Mesothelial cell of epicardium (in vitro differentiated cells): ENCODE measurements at places on chromosomes 3 and 15.

- DNase-seq: no peak
Observed at GRCh38 chr3:44339181-44340057, 853 bp downstream of the TCAIM start.

DNA sequence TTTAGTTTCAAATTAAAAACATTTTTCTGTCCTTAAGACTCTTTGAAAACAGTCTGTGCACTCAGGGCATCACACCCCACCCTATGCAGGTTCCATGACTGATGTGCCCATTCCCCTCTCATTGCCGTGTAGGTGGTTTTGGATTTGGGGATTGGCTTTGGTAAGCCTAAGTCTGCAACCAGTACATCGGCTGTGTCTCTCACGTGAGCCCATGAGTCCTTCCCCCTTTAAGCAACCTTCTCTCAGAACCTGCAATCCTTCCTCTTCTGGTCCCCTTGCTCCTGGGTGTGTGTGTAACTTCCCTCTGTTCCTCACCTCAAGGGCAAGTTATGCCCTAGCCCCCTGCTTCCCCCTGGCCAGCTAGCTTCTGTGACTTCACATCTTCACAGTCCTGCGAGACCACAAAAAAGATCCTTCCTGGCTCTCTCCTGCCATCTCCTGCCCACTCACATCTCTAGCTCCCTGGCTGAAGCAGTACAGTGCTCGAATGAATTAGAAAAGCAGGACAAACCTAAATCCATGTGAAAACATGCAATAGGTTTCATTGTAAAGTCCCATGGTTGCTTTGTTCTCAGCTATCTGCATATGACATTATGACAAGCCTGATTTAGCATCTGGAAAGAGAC is 126.7 kb downstream of the UACA start:
- DNase-seq: no peak

DNA sequence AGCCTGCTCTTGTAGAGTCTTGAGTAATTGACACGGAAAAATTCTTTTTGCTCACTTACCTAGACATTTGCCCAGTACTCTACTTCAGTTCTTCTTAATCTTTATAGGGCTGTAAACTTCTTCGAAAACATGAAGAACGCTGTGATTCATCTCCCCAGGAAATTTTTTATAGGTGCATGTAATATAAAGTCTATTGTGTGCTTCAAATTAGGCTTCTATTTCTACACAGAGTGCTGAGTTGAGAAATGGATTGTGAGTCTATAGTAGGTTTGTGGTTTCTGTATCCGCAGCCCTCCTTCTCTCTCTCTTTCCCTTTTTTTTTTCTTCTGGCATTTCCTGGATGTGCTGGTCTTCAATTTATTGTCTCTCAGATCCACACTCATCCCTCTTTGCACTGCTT is 183.3 kb upstream of the DCBLD2 start:
- DNase-seq: no peak

DNA sequence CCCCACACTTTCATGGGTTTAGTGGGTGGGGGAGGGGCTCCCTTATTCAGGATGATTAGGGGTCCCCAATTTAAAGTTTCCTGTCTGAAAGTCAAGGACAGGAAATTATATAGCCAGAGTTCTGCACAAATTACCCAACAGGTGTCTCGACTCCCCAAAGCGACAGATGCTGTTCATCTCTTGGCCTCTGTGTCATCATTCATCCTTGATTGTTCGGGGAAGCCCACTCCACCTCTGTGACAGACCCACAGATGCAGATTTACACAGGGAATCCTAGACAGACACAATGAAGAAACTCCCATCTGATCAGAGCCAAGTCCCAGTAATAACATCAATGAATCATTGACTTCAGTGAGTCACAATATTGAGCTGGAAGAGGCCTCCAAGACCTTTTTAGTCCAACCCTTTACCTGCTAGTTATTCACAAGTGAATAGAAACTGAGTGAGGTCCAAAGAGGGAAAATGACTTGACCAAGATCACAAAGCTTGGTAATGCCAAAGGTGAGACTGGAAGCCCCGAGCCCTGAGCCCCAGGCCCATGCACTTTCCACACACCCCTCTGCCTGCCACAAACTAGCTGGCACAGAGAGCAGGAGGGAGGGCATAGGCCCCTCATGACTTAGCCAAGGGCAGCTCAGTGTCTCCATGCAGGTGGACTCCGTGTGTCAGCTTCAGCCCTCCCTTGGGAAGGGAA is 7.9 kb upstream of the SRP14 start:
- DNase-seq: no peak
